ENCODE measurements at places on chromosomes 13 and 19.

- no peak for DNase-seq
These were observed 92.7 kb downstream of the SUCLA2 start for GRCh38 chr13:47908197-47908902.

- DNase-seq: no peak
These were observed 93.4 kb downstream of the ABCC4 start for GRCh38 chr13:95207769-95208366.

DNA sequence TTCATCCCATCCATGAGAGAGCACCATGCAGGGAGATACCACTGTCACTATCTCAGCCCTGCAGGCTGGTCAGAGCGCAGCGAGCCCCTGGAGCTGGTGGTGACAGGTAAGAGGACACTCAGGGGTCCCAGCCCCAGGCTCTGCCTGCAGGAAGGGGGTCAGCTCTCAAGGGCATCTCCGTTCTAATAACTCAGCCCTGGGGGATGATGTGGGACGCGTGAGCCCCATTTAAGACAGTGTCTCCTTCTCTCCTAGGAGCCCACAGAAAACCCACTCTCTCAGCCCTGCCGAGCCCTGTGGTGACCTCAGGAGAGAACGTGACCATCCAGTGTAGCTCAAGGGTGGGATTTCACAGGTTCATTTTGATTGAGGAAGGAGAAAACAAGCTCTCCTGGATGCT is 15.5 kb upstream of the KIR3DL3 start:
- DNase-seq: no peak

- DNase-seq: no peak
These were observed 14.7 kb downstream of the MAG start for GRCh38 chr19:35306473-35307246.

GRCh38 chr13:51519771-51520216 is 64.5 kb upstream of the WDFY2 start:
- DNase-seq: no peak

DNA sequence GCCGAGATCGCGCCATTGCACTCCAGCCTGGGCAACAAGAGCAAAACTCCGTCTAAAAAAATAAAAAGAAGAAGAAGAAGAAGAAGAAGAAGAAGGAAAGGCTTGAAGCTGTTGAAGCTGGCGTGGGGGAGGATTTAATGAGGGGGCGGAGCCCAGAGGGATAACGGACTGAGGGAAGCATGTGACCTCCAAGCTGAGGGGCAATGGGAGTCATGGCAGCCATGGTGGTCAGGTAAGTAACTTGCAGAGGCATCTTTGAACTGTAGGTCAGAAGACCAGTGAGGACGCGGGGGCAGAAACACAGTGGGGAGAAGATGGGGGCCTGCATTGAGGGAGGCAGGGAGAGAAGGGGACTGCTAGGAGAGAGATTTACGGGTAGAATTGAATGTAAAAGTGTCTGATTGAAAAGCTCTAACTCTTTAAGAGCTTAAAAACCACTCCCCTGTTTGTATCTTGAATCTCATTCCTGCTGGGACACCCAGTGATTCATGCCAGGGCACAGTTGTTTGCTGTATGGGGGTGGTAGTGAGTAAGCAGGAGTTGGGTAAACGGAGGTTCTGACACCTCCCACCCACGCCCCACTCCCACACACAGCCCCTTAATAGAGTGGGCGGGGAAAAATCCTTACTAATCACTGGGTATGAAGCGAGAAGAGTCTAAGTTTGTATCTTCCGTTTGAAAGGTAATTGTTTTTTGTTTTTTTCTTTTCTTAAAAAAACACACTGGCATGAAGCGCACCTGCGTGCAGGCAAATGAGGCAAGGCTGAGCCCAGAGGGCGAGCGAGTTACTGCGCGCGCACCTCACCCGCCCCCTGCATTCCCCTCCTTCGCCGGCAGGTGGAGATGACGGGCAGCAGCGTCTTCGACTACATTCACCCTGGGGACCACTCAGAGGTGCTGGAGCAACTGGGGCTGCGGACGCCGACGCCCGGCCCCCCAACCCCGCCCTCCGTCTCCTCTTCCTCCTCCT is 13.0 kb downstream of the TMEM160 start:
- peak; percentile 83 for DNase-seq

DNA sequence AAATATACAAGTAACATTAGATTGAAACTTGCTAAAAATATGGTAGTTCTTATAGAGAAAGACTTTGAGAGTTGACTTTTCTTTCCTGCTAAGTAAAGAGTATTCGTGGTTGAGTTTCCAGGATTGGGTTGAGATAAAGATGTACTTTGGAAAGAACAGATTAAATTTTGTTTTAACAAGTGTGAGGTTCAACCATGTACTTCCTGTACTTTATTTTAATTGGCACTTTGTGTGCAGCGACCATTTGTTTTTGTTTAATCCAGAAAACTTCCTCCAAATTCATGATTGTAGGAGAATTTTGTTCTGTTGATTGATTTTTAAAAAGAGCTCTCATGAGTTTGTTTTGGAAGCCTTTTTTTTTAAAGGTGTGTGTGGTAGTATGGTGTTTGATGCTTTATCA is 46.9 kb downstream of the PAN3 start:
- no peak for DNase-seq

DNA sequence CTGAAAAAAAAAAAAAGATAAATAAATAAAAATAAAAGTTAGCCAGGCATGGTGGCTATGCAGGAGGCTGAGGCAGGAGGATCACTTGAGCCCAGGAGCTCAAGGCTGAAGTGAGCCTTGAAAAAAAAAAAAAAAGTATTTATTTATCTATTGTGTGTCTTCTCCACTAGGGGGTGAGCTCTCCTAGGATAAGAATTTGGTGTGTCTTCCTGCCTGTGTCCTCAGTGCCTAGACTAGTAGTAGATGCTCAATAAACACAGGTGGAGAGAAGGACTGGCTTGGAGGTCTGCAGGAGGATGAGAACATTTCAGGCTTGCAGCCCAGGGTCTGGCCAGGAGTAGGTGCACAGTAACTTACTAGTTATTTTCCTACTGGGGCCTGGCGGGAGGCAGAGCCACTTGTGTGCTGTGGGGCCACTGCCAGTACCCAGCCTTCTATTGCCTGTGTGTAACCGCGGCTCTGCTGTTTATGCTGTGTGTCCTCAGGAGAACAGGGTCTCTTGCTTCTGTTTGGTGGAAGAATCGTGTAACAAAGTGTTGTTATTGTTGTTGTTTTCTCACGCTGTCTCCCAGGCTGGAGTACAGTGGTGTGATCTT is 5.4 kb downstream of the LMTK3 start:
- peak; percentile 65 for DNase-seq

GRCh38 chr13:50580684-50581305 is 262.7 kb downstream of the DLEU7 start:
- no peak for DNase-seq

Measured in inflammatory macrophage treated with lipopolysaccharide for 4 hours (primary cell).